CD14-positive monocyte (primary cell): ENCODE measurements at places on chromosomes 4 and X. TPM values are rescaled to one million over a fixed set of nuclear protein-coding genes. Genes with fewer than 3 reads are reported as not detected.

- DNase-seq: no peak
Observed at GRCh38 chrX:110139172-110139571, 136.3 kb downstream of the TMEM164 start.

DNA sequence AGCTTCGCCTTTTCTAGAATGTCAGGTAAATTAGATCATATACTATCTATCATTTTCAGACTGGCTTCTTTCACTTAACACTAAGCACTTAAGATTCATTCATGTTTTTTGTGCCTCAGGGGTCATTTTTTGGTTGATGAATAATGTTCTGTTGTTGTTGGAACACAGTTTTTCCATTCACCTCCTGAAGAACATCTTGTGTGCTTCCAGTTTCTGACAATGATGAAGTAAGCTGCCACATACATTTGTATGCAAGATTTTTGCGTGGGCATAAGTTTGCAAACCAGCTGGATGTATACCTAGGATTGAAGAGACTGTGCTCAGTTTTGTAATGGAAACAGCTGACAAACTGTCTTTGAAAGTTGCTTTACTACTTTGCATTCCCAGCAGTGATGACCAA, 37.6 kb downstream of the MAGEA9 start:
- DNase-seq: no peak

- no peak for DNase-seq
Observed at GRCh38 chr4:72529148-72529822, 39.7 kb downstream of the ADAMTS3 start.

DNA sequence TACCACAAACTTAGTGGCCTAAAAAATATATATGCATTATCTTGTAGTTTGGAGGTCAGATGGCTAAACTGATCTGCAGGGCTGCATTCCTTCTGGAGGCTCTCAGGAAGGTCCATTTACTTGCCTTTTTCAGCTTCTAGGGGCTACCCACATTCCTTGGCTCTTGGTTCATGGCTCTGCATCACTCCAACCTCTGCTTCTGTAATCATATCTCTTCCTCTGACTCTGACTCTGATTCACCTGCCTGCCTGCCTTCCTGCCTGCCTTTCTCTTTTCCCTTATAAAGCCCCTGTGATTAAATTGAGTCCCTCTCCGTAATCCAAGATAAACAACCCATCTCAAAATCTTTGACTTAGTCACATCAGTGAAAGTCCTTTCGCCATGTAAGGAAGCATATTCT, 25.0 kb upstream of the FRMPD4 start:
- DNase-seq: no peak

- DNase-seq: no peak
Observed at GRCh38 chr4:79227860-79228259, 98.0 kb downstream of the NAA11 start.

GRCh38 chrX:18935893-18936292, 48.0 kb downstream of the PHKA2 start:
- no peak for DNase-seq

DNA sequence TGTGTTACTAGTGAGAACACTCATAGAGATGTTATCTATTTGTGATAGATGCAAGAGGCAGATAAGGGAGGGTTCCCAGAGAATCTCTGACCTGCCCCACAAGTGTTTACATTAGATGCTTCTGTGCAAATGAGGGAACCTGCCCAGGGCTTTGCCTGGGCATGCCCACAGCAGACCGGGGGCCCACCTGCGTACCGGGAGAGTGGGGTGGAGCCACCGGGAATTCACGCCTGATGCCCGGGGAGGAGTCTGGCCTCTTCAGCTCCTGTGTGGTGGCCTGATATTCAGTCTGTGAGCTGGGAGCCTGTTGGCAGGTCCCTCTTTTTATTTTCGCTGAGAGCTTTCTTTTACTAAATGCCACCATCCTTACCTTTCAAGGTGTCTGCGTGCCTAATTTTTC, 155.7 kb downstream of the SNCA start:
- DNase-seq: no peak

- peak; percentile 33 for DNase-seq
Observed at GRCh38 chrX:47311932-47312774, 58.2 kb upstream of the ZNF157 start.

GRCh38 chr4:52576326-52576725, 82.8 kb downstream of the USP46 start:
- no peak for DNase-seq

- DNase-seq: no peak
Observed at GRCh38 chr4:7811536-7812191, 128.0 kb downstream of the AFAP1 start.

GRCh38 chr4:140255467-140255866, 101.5 kb upstream of the MAML3 start:
- no peak for DNase-seq

The ETDB gene
- not detected for polyA plus RNA-seq

The GLUD2 gene
- polyA plus RNA-seq: 0.55 TPM

The HPRT1 gene
- polyA plus RNA-seq: 5.7 and 13.0 TPM in 2 replicates

The CWH43 gene
- polyA plus RNA-seq: not detected in 2 replicates

The ZXDB gene
- polyA plus RNA-seq: 1.5 and 3.2 TPM in 2 replicates
